ENCODE measurements at places on chromosomes 7 and 10.

- DNase-seq, result no peak
Observed at GRCh38 chr7:134966691-134967090, 19.6 kb upstream of the AGBL3 start.

DNA sequence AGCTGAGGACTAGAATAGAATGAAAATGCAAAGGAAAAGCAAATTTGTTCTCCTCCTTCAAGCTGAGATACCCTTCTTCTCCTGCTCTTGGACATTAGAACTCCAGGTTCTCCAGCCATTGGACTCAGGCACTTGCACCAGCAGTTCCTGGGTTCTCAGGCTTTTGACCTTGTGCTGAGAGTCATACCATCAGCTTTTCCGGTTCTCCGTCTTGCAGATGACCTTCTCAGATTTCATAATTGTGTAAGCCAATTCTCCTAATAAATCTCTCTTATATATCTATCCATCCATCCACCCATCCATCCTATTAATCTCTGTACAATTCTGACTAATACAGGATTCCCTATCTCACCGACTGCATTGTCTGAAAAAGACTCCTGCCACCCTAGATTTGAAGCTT is 108.3 kb downstream of the AHR start:
- DNase-seq, result no peak

DNA sequence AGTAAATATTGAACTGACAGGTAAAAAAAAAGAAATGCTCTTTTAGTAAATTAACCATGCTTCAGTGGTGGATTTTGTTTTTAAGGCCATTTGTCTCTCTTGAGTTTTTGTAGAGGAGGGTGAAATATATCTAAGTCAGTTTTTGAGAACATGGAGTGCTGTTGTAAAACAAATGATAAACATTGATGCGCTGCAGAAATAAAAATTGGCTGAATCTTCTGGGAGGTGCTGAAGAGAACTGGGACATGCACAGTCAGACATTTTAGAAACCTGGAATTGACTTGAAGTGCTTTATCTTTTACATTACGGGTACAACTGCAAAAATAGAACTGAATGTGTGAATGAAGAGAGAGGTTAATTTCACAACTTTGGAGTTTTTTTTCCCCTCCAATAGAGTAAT is 203.0 kb upstream of the HDAC9 start:
- DNase-seq, result no peak

GRCh38 chr10:86598151-86598550 is 56.2 kb upstream of the OPN4 start:
- no peak for DNase-seq

DNA sequence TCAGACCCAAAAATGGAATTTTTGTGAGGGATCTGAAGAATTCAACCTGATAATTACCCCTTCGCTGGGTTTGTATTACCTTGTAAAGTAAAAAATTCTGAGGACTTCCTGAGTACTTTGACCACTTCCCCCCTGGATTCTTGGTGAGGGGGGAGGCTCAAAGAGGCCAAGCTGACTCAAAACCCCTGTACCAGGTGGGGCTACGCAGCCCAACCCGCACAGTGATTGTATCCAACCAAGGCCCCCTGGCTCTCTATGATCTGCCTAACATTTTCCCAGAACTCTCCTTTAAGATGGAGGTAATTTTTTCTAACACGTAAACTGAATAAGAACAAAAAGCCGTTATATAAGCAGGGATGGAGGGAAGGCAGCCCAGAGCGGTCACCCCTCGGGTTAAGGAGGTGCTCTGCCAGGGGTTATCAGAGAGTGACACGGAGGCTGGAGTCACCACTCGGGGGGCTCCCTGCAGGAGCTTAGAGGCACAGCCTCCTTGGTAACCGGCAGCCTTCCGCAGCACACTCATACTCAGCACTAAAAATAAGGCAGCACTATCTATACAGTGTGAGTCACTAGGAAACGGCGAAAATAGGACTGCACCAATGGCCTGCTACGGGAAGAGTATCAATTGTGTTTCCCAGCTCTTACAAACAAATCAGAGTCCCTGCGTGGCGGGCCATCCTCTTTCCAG is 255.4 kb downstream of the ELMO1 start:
- no peak for DNase-seq

GRCh38 chr10:21493784-21494183 is 31.7 kb downstream of the SKIDA1 start:
- no peak for DNase-seq

GRCh38 chr10:73983096-73984047 is 14.5 kb upstream of the VCL start:
- no peak for DNase-seq

DNA sequence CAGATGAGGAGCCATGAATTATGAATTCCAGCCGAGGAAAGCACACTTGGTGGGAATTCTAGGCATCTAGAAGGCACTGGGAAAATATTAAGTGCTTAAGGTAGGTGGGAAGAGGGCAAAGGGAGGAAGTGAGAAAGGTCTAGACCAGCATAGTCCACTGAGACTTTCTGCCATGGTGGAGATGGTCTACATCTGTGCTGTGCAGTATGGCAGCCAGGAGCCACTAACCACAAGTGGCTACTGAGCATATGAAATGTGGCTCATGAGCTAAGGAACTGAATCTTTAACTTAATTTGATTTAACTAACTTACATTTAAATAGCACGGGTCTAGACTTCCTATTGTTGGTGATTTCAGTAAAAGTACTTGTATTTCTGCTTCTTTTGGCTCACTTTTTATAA is 82.5 kb upstream of the SEM1 start:
- no peak for DNase-seq

- DNase-seq, result no peak
Observed at GRCh38 chr10:52864201-52865106, 91.9 kb upstream of the MBL2 start.

DNA sequence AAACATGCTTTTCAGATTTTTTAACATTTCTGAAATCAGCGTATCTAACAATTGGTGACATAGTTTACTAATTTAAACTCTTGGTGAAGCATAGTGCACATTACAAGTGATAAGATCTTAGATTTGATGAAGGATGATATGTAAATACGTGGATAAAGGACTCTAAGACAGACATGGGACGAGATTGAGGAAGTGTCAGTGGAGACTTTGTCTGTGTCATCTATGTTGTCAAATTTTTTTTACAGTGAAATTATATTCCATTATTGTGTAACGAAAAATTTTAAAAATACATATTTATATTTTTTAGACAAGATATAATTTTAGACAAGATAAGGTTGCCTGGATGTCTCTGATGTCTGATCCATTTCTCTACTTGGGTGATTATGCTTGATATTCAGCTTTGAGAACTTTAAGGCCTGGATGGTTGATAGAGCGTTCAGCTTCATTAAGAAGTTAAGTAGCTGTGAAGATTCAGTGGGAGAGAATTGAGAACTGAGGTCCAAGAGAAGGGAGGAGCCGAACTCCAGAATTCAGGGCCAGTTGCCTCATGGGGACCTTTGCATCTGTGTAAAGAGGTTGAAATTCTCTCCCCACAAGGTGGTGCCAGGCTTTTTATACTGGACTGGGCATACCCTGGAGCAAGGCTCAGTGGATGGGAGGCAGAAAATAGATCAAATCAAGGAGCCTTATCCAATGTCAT is 62.7 kb downstream of the KAT6B start:
- DNase-seq, result no peak

DNA sequence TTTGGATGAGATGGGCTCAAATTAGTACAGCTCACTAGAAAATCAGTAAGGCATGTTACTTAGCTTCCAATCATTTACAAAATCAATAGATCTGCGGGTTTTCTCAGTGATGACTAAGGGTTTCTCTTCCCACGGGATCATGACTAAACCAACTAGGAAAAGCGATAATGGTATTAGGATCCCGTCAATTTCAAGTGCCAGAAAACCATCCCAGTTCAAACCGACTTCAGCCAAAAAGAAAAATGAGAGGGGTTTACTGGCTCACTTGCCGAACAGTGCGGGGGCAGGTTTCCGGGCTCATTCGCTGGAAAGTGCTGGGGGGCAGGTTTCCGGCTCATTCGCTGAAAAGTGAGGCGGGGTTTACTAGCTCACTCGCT is 62.1 kb upstream of the LYZL2 start:
- no peak for DNase-seq

DNA sequence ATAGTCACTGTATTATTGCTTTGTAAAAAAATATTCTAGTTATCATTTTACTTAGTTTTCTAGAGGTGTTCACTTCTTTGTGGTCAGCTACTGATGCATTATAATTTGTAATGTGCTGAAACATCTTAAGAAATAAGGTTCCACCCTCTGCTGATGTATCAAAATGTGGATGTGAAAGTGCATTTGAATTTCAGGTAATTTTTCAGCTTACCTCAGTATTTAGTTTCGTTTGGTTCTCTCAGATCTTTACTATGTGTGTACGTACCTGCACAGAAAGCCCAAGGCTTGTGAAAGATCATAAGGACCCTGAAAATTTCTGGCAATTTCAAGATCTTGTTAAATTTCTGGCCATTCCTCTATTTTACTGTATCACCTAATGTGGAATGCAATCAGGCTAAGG is 542.3 kb upstream of the TPK1 start:
- DNase-seq, result no peak

- DNase-seq, result no peak
Observed at GRCh38 chr7:156204820-156205219, 392.6 kb upstream of the SHH start.

DNA sequence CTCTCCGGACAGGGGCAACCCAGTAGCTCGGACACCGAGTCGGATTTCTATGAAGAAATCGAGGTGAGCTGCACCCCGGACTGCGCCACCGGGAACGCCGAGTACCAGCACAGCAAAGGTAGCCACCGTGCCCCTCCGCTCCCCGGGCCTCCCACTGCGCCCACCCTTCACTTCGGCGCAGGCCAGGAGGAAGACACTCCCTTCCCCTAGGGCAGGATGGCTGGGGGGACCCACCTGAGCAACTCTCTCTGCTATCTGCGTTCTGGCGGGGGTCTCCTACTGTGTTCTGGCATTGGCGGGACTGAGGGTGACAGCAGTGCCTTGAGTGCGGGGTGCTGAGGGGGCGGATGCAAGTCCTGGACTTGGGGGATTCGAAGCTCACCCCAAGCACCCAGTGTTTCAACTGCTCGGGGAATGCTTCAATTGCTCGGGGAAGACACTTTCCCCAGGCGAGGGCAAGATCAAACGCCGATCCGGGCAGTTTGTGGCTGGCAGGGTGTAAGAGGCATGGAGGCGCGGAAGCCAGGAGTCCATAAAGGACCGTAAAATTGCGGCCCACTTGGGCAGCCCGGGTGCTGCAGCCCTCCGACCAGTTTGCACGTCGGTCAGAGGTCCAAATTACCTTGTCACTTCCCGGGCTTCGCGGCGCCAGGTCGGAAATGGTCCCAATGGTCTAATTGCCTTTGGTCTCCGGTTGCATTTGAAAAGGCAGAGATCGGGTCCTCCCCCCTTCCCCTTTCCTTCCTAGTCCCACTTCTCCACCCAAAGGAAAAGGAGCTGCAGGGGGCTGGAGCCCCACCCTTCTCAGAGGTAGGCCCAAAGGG is 950 bp downstream of the EVX1 start:
- no peak for DNase-seq

DNA sequence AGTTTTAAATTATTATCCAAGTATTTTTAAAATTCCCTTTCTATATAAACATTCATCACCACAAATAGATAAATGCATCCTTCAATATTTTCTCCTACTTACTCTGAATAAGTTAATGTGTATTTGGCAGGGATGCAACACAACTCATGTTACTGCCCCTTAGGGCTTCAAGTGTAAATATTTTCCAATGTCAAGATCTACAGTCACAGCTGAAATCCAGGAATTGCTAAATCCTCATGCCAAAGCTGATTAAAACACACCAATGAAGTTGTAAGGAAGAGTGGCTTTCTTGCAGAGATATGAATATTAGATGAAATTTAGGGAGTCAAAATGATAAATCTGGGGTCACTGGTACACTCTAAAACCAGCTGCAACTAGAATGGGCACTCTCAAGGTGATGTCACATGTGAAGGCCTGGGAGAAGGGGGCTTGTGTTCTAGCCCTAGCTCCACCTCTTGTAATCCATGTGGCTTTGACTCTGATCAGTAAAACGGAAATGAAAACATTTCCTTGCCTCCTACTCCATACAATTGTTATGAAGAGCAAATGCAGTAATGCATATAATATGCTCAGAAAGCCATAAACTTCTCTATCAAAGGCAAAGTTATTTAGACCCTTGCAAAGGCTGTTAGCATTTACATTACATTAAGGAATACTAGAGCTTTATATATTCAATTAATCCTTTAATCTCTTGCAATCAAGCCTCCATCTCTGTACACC is 228.1 kb upstream of the NFE2L3 start:
- no peak for DNase-seq

DNA sequence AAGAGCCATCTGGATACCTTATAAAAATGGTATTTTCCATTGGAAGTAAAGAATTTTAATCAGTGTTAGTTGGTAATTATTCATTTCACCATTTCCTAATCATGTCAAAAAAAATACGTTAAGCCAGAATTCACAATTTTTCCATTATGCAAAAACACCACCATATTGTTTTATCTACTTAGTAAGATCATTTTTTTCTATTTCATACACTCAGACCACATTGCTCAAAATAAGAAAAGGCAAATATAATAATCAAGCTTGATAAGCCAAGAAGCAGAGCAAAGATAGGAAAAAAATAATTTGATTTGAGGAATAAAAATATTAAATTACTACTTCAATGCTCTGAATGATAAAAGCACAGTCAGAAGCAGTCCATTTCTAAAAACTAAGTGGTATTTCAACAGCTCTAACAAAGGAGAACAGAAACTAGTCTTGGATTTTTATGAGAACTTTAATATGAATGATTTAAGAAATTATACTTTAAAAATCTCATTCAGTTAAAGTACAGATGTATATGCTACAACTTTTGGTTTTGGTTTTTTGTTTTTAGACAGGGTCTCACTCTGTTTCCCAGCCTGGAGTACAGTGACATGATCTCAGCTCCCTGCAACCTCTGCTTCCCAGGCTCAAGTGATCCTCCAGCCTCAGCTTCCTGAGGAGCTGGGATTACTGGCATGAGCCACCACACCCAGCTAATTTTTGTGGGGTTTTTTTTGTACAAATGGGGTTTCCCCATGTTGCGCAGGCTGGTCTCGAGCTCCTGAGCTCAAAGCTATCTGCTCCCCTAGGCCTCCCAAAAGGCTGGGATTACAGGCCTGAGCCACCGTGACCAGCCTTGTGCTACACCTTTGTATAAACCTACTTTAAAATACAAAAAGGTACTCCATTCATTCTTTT is 46.6 kb downstream of the LRRN3 start:
- peak; percentile 34 for DNase-seq

GRCh38 chr10:17196045-17196444 is 5.4 kb downstream of the TRDMT1 start:
- DNase-seq, result no peak

DNA sequence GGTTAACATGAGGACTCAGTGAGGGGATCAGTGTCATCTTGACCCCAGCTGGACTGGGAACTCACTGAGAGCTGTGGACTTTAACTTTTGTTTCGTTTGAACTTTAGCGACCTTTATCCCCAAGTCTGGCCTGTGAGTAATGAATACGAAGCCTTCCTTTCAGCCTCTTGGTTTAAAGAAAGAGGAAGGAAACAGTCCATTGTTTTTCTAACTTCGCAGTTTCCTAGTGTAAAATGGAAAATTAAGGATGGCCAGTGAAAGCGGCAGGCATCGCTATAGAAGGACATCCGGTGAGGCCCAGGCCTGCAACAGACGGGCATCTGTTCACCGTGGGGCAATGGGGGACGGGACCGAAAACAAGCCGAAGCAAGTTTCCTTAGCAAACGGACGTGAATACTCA is 44.1 kb upstream of the ADO start:
- DNase-seq, result no peak

GRCh38 chr10:33189363-33189762 is 145.1 kb downstream of the NRP1 start:
- no peak for DNase-seq
